ENCODE measurements at places on chromosomes 3 and 15. TPM values are rescaled to one million over a fixed set of nuclear protein-coding genes. Genes with fewer than 3 reads are reported as not detected.

The EMC7 gene
- total RNA-seq = 57.1 TPM

The TAGLN3 gene
- total RNA-seq = not detected

The CLDN18 gene
- under 0.01 TPM for total RNA-seq

The NAALADL2 gene
- total RNA-seq = 33.3 TPM

The DCUN1D1 gene
- 51.5 TPM for total RNA-seq

The THRB gene
- total RNA-seq = 1.6 TPM

The USP8 gene
- total RNA-seq = 67.3 TPM

The ZNF662 gene
- total RNA-seq = 5.2 TPM

The GRAMD2A gene
- total RNA-seq = 1.0 TPM

The PPIP5K1 gene
- 24.0 TPM for total RNA-seq

The MYL3 gene
- not detected for total RNA-seq

The BCHE gene
- not detected for total RNA-seq

The P2RY1 gene
- not detected for total RNA-seq

The FBXL22 gene
- 0.22 TPM for total RNA-seq

The CPEB1 gene
- 36.4 TPM for total RNA-seq

The CPN2 gene
- not detected for total RNA-seq

The ALS2CL gene
- 4.9 TPM for total RNA-seq

The ADAMTSL3 gene
- total RNA-seq = 6.0 TPM

The SLC9C1 gene
- total RNA-seq = under 0.01 TPM

The CHRNB4 gene
- total RNA-seq = not detected

The BCL2A1 gene
- total RNA-seq = 1.7 TPM

The TMCC1 gene
- total RNA-seq = 17.4 TPM
